ENCODE measurements at places on chromosomes 1 and 21. TPM values are rescaled to one million over a fixed set of nuclear protein-coding genes. Genes with fewer than 3 reads are reported as not detected.

PPP1R15B gene
- total RNA-seq = 70.6 TPM

GRCh38 chr1:60655679-60656355, 426.5 kb upstream of the NFIA start:
- no peak for DNase-seq

DNA sequence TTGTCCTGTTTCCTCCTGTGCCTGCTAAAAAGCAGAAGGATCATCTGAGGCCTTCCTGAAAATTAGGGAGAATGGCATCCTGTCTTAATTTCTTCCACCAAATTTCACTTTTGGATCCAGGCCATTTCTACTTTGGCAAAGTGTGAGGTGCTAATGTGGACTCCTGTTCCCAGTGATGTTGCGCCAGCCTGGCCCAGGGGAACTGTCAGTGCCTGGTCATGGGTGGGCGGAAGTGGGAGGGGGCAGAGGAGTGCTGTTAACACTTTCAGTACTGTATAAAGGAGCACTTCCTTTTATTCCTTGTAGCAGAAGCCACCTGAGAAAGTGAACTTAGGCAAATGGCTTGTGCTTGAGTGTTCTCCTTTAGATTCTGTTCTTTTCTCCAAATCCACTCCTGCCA, 19.9 kb downstream of the ELAPOR1 start:
- no peak for DNase-seq

- no peak for DNase-seq
Measured at GRCh38 chr21:29181799-29182470, 51.5 kb downstream of the MAP3K7CL start.

DNA sequence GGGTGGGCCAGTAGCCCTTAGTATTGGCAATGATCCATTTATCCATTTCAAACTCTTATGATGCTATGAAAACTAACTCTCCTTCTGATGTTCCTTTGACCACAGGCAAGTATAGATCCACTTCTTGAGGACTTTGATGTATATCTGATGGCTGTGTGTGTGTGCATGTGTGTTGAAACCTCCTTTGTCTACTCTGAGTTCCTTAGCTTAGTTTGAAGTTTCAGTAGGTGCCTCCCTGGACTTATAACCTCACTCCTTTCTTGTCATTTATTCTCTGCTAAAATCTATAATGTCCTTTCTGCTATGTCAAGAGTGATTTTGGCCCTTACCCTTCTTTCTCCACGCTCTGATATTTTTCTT, 409.3 kb downstream of the PRDM2 start:
- DNase-seq = no peak

All from activated B cell treated with CpG ODN at 0.5 μM for 24 hours (primary cell).